A673 (cell line): ENCODE measurements at places on chromosomes 4 and X. TPM values are rescaled to one million over a fixed set of nuclear protein-coding genes. Genes with fewer than 3 reads are reported as not detected.

The JAKMIP1 gene
- total RNA-seq, result not detected in 2 replicates

The AMBN gene
- total RNA-seq, result 2.1 and 3.8 TPM in 2 replicates

The MPP1 gene
- total RNA-seq, result 10.4 and 14.8 TPM in 2 replicates

The ZNF711 gene
- 21.0 and 22.4 TPM in 2 replicates for total RNA-seq

The SOWAHB gene
- total RNA-seq, result 0.13 and 0.15 TPM in 2 replicates

The ZFP42 gene
- total RNA-seq, result not detected in 2 replicates

The GC gene
- not detected in 2 replicates for total RNA-seq

The HMX1 gene
- total RNA-seq, result 0.15 and 0.26 TPM in 2 replicates

The FATE1 gene
- total RNA-seq, result 0.45 TPM in 1 of 2 replicates, not detected in the other

The STARD8 gene
- total RNA-seq, result 0.11 and 0.26 TPM in 2 replicates

The GPR50 gene
- not detected in 2 replicates for total RNA-seq

The TRPC3 gene
- 0.24 and 0.28 TPM in 2 replicates for total RNA-seq

The ZDHHC15 gene
- not detected in 2 replicates for total RNA-seq

DNA sequence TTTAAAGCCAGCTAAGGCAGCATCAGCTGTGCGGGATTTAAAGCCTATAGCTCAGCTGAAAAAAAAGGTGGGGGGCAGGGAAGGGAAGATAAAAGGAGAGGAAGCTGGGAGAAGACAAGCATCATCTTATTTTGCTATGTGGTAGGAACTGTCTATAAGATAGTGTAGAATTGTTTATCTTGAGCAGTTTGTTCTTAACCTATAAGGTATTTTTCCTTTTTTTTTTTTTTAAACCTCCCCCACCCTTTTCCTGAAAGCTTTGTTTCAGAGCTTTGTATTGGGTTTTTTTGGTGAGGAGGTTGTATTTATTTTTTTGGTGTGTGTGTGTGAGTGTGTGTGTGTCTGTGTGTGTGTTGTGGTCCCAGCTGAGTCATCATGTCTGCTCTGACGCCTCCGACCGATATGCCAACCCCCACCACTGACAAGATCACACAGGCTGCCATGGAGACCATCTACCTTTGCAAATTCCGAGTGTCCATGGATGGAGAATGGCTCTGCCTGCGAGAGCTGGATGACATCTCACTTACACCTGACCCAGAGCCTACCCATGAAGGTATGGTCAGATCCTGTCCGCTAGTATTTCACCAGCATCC, 531 bp downstream of the RUFY3 start:
- H3K36me3 ChIP-seq, result no peaks in the 10 kb centered on the region
- H3K4me3 ChIP-seq, result no peak overlapping the region
- no peaks in the 10 kb centered on the region for H3K27me3 ChIP-seq
- no peaks in the 10 kb centered on the region for H3K4me1 ChIP-seq
- no peak for DNase-seq
- H3K27ac ChIP-seq, result no peak overlapping the region

GRCh38 chr4:39042366-39042765, 10.2 kb upstream of the TMEM156 start:
- no peak overlapping the region for H3K4me3 ChIP-seq
- H3K27ac ChIP-seq, result no peak overlapping the region
- DNase-seq, result no peak
- no peaks in the 10 kb centered on the region for H3K36me3 ChIP-seq
- H3K4me1 ChIP-seq, result peaks cover 13% of the 10 kb centered on the region

DNA sequence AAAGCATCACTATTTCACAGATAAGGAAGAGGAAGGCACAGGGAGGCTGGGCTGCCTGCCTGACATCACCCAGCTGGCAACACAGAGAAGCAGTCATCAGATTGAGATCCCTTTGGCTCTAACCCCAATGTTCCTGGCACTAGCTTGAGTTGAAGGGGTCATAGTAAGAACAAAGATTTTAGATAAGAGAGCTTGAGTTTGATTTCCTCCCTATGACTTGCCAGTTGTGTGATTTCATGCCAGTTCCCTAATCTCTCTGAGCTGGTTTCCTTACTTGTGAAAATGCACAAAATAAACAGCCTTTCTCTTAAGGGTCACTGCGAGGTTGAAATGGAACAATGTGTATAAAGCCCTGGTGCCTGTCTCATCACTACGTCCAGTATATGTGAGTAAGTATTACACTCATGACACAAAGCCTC, 475.4 kb upstream of the HS3ST1 start:
- no peak for DNase-seq
- no peak overlapping the region for H3K27ac ChIP-seq
- no peaks in the 10 kb centered on the region for H3K27me3 ChIP-seq
- H3K36me3 ChIP-seq, result no peaks in the 10 kb centered on the region
- H3K4me1 ChIP-seq, result no peaks in the 10 kb centered on the region

- DNase-seq, result no peak
- H3K4me1 ChIP-seq, result no peaks in the 10 kb centered on the region
- no peak overlapping the region for H3K4me3 ChIP-seq
- no peaks in the 10 kb centered on the region for H3K27me3 ChIP-seq
- H3K36me3 ChIP-seq, result no peaks in the 10 kb centered on the region
These were observed 104.0 kb upstream of the GRIA3 start for GRCh38 chrX:123080065-123080464.

- peaks cover 1% of the 10 kb centered on the region for H3K4me1 ChIP-seq
- H3K36me3 ChIP-seq, result no peaks in the 10 kb centered on the region
- H3K27me3 ChIP-seq, result no peaks in the 10 kb centered on the region
- peak; percentile 77 for DNase-seq
- H3K27ac ChIP-seq, result no peak overlapping the region
These were observed 147.7 kb downstream of the SH3KBP1 start for GRCh38 chrX:19739683-19740082.

DNA sequence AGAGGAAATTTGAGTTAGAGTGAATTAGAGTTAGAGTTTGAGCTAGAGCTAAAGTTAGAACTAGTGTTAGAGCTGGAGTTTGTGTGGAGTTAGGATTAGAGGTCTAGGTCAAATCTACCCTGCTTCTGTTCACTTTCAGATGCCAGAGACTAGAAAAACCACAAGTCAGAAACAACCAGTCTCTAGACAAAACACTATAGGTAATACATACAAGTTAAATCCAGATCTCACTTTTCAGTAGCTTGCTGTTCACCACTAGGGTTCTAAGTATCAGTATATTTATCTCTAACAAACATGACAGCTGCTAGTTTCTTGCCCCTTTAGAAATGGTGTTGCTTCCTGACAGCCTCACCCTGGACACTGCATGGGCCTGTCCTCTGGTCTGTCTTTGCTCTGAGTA, 300.7 kb downstream of the ARAP2 start:
- H3K4me3 ChIP-seq, result no peak overlapping the region
- no peaks in the 10 kb centered on the region for H3K36me3 ChIP-seq
- H3K4me1 ChIP-seq, result no peaks in the 10 kb centered on the region
- H3K27ac ChIP-seq, result no peak overlapping the region
- no peaks in the 10 kb centered on the region for H3K27me3 ChIP-seq

DNA sequence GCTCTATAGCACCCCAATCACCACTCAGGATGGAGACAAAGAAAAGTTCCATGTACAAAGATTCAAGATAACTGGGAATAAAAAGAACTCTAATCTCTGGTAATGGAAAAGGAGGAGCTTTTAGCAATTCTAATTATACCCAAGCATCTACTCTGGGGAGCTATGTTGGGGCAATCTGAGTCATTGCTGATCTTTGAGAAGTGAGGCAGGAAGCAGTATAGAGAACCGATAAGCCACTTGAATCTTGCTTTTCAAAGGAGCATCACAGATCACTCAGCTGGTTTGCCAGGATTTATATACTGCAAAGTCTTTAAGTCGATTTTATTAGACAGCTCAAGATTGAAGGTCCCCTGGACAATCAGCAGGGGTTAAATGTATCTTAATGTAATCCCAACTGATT, 220.0 kb downstream of the ENOX2 start:
- H3K27me3 ChIP-seq, result no peaks in the 10 kb centered on the region
- H3K36me3 ChIP-seq, result no peaks in the 10 kb centered on the region
- H3K4me3 ChIP-seq, result no peak overlapping the region
- no peak for DNase-seq
- H3K4me1 ChIP-seq, result no peaks in the 10 kb centered on the region

DNA sequence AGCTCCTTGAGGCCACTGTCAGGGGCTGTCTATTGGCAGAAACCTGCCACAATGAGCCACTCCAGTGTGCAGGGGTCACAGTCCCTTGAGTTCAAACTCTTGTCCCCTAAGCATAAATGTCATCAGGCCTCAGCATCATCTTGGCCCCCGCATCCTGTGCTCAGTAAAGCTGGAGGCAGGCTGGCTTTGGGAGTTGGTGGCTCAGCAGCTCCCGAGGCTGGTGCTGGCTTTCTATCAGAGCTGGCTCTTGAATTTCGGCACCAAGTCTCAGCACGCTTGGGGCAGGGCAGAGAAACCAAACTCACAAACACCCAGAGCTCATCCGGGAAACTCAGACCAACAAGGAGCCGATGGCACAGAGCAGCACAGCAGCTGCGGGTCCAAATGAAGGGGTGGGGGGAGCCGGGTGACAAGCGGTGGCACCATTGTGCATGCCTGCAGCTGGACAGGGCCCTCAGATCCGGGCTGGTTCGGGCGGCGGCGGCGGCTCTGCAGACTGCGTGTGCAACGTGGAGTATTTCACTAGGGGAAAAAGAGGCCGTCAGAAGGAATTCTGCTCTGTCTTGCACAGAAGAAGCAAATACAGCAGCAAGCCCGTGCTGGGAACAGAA, 75.5 kb downstream of the MTMR1 start:
- H3K4me3 ChIP-seq, result no peak overlapping the region
- H3K4me1 ChIP-seq, result no peaks in the 10 kb centered on the region
- DNase-seq, result no peak

DNA sequence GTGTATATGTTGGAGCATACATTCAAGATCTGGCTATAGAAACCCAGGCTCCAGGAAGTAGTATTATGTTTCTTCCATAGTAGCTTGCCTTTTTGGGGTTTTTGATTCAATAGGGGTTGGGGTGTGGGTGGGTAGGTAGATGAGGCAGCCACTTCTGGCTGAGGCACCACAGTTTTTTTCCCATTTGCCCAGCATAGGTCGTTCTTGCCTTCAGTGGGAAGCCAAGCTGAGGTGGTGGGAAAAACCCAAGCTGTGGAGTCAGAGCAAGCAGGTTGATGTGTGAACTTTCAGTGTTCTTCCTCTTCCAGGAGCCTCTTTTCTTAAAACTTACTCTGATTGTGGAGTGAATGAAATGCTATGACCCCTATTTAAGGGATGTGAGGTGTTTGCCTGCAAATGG, 67.0 kb upstream of the RPS6KA3 start:
- H3K27ac ChIP-seq, result no peak overlapping the region
- H3K4me1 ChIP-seq, result no peaks in the 10 kb centered on the region
- no peak overlapping the region for H3K4me3 ChIP-seq
- no peaks in the 10 kb centered on the region for H3K27me3 ChIP-seq
- DNase-seq, result no peak
- no peaks in the 10 kb centered on the region for H3K36me3 ChIP-seq

- H3K27me3 ChIP-seq, result no peaks in the 10 kb centered on the region
- H3K27ac ChIP-seq, result peak overlapping the region; percentile 27
- H3K4me1 ChIP-seq, result no peaks in the 10 kb centered on the region
- no peaks in the 10 kb centered on the region for H3K36me3 ChIP-seq
- H3K4me3 ChIP-seq, result peak overlapping the region; percentile 61
These were observed 783 bp downstream of the BEX2 start for GRCh38 chrX:103309860-103310554.

- no peaks in the 10 kb centered on the region for H3K27me3 ChIP-seq
- H3K27ac ChIP-seq, result no peak overlapping the region
- no peaks in the 10 kb centered on the region for H3K36me3 ChIP-seq
These were observed 508.7 kb upstream of the FMR1 start for GRCh38 chrX:147403040-147403439.

GRCh38 chr4:2638730-2639129, 102.3 kb downstream of the FAM193A start:
- H3K4me1 ChIP-seq, result no peaks in the 10 kb centered on the region
- H3K36me3 ChIP-seq, result peaks cover 27% of the 10 kb centered on the region
- no peak overlapping the region for H3K4me3 ChIP-seq
- DNase-seq, result no peak
- no peak overlapping the region for H3K27ac ChIP-seq

GRCh38 chr4:109365939-109366338, 63.5 kb upstream of the COL25A1 start:
- H3K27ac ChIP-seq, result no peak overlapping the region
- no peaks in the 10 kb centered on the region for H3K4me1 ChIP-seq
- DNase-seq, result no peak
- H3K27me3 ChIP-seq, result no peaks in the 10 kb centered on the region
- no peaks in the 10 kb centered on the region for H3K36me3 ChIP-seq
- no peak overlapping the region for H3K4me3 ChIP-seq

GRCh38 chr4:16693641-16694040, 204.8 kb downstream of the LDB2 start:
- DNase-seq, result no peak
- no peaks in the 10 kb centered on the region for H3K36me3 ChIP-seq
- H3K27ac ChIP-seq, result peak overlapping the region; percentile 18
- H3K4me1 ChIP-seq, result peaks cover 47% of the 10 kb centered on the region
- no peak overlapping the region for H3K4me3 ChIP-seq
- no peaks in the 10 kb centered on the region for H3K27me3 ChIP-seq

- H3K4me1 ChIP-seq, result no peaks in the 10 kb centered on the region
- no peaks in the 10 kb centered on the region for H3K36me3 ChIP-seq
- no peak overlapping the region for H3K4me3 ChIP-seq
These were observed 18.7 kb upstream of the CXCL13 start for GRCh38 chr4:77586951-77587383.

DNA sequence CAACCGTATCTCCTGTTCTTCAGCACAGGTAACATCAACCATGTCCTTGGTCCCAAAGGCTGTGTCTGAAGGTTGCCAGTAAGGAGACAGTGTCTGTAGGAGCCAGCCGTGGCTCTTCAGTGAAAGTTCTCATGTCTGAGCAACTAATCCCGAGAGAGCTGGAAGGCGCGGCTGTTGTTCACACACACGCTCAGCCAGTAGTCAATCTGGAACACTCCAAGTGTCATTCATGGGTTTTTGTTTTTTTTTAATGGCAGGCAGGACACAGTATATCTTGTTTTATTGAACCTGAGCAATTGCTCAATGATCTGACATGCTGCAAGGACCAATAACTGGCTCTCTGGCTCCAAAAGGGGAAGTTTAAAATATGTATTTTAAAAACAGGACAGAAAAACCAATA, 48.4 kb upstream of the MAP3K15 start:
- no peaks in the 10 kb centered on the region for H3K36me3 ChIP-seq
- H3K27ac ChIP-seq, result no peak overlapping the region
- H3K4me3 ChIP-seq, result no peak overlapping the region
- no peak for DNase-seq
- peaks cover 8% of the 10 kb centered on the region for H3K4me1 ChIP-seq

DNA sequence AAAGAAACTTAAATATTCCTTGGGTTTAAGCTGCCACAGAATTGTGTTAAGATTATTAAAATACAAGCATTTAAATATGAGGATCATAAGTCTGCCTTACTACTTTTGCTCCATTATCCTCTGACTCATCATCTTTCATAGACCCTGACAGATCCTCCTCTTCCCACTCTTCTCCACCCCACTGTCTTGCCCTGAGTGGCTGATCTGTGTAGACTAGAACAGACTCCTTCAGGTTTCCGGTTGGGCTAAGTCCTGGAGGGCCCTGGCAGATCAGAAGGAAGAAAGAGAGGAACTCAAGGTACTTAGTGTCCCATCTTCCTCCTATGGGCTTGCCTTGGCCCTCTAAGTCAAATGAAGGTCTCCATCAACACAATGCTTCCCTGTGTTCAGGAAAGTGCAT, 30.7 kb downstream of the PALLD start:
- DNase-seq, result peak; percentile 36
- H3K27ac ChIP-seq, result no peak overlapping the region
- peaks cover 23% of the 10 kb centered on the region for H3K27me3 ChIP-seq
- no peaks in the 10 kb centered on the region for H3K4me1 ChIP-seq
- H3K4me3 ChIP-seq, result no peak overlapping the region
- no peaks in the 10 kb centered on the region for H3K36me3 ChIP-seq
